Large intestine (tissue), 12 donors: ENCODE measurements at places on chromosomes 1 and 21.
A peak's percentile ranks its signal among the peaks of the same experiment; 100 is the strongest.

DNA sequence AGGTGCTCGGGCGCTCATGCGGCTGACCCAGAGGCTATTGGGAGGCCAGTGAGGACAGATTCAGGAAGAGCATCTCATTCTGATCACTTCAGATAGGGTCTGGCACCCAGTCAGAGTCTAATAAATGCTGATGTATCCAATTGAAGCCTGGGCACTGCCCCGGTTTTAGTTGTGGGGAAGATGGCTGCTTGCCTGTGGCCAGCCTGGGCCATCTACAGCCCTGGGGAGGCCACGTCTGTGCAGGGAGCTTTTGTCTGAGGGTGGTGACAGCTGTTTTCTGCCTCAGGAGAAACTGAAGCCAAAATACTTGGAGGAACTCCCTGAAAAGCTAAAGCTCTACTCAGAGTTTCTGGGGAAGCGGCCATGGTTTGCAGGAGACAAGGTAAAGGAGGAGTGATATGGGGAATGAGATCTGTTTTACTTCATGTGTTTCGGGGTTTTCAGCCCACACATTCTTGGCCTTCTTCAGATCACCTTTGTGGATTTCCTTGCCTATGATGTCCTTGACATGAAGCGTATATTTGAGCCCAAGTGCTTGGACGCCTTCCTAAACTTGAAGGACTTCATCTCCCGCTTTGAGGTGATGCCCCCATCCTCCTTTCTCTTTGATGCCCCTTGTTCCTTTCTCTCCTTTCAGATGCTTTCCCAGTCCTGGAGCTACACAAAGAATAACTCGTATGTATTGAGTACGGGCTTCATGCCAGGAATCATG is 2.8 kb downstream of the GSTM5 start:
- DNase-seq = no peak

DNA sequence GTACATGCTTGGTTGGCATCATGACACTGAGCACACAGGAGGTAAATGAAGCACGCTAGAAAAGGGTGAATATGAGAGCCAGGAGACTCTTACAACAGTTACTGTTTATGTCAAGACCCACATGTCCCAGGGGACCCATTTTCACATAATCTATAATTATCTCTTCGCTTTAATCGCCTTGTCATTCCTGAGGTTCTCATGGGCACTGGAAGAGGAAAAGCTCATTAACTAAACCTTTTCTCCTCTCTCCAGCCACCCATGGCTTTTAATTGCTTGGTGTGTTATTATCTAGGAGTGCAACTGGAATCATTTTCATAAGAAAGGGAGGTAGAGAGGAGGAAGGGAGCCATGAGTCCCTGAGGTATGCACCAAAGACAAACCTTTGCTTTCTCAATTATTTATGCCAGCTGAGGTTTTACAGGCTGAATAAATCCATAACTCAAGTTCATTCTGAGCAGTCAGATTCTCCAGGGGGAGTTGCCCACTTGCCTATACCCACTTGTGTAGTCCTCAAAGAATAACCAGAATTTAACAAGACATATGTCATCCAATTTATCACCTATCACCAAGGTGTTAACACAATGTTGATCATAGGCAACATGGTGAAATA is 77.4 kb downstream of the ACBD6 start:
- DNase-seq = no peak

- no peak for DNase-seq
Measured at GRCh38 chr1:24904731-24905354, 25.2 kb downstream of the RUNX3 start.

GRCh38 chr1:33036051-33036525 is 595 bp downstream of the AK2 start:
- peak; percentile 56 for DNase-seq

GRCh38 chr1:36510418-36510817 is 27.7 kb upstream of the CSF3R start:
- no peak for DNase-seq

DNA sequence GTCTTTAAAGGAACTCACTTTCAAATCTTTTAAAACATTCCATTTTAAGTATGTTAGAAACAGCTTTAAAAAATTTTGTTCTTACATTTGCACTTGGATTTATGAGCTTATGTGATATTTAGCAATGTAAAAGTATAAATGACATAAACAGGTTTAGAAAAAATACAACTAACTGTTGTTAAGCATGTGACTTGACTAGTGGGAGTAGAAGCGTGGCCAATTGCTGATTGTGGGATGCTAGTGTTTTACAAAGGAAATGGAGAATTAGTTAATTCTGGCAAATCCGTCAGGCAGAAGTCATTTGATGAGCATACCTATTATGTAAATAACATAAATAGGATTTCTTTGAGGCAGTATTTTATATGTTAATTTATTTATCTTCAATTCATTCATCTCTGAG is 175.8 kb downstream of the ADGRL2 start:
- DNase-seq = no peak

DNA sequence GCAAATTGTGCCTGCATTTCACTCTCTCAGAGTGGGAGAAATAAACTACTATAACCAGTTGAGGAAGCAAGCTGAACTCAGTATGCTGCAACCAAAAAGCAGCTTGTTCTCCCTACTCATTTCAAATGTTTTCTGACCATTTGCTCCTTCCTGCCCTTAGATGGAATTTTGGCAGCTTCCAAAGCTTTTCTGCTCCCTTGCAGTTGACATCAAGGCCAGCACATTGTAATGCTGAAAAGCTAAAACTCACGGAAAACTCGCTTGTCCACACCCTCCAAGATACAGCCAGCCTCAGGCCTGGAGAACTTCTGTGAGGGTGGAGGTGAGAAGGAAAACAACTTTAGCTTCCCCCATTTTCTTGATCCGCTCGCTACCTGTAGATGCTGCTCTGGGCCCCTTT is 5.0 kb upstream of the CHML start:
- DNase-seq = no peak

- no peak for DNase-seq
Measured at GRCh38 chr1:81717230-81717629, 83.5 kb upstream of the ADGRL2 start.

GRCh38 chr1:5298376-5298775 is 644.0 kb downstream of the AJAP1 start:
- no peak for DNase-seq

- DNase-seq = no peak
Measured at GRCh38 chr1:212678456-212679410, 20.9 kb downstream of the BATF3 start.

- no peak for DNase-seq
Measured at GRCh38 chr1:52665006-52665941, 32.3 kb downstream of the SHISAL2A start.
